Common myeloid progenitor, CD34-positive (primary cell): ENCODE measurements at places on chromosomes 12 and 14.

DNA sequence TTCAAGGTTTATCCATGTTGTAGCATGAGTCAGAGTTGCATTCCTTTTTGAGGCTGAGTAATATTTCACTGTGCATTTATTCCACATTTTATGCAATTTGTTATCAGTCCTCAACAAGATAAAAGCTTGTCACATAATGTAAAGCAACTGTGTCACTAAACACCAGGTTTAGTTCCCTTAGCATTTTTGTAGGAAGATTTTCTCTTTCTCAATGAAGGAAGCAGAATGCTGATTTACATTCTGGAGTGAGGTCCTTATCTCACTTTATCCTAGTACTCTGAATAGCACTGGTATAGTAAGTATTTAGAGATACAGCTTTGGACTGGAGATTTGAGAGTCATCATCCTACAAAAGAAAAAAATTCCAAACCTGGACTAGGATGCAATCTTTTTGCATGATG, 9.8 kb upstream of the EXD2 start:
- no peak for DNase-seq

GRCh38 chr14:81408595-81408994, 8.5 kb upstream of the STON2 start:
- DNase-seq = no peak

- peak; percentile 93 for DNase-seq
Observed at GRCh38 chr12:38771871-38772270, 133.5 kb downstream of the CPNE8 start.

DNA sequence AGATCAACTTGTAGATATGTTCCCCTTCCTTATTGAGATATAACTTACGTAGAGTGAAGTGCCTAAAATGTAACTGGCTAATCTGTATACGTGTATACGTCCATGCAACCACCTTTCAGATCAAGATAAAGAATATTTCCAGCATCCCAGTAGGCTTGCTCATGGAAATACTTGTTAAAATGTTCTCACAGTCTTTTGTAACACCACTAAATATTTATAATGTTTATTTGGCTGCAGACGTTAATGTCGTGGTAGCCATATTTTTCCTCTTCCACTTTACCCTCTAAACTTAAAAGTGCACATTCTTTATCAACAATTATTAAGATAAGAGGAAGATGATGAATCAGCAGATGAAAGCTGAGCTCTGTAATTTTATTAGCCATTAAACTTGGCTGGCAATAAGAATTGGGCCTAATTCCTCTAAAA, 447.4 kb downstream of the AEBP2 start:
- DNase-seq = no peak

GRCh38 chr14:58747181-58747580, 109.4 kb downstream of the DACT1 start:
- DNase-seq = peak; percentile 59

GRCh38 chr14:104220215-104221070, 82.1 kb downstream of the KIF26A start:
- no peak for DNase-seq

- no peak for DNase-seq
Observed at GRCh38 chr14:71262441-71262840, 355.2 kb downstream of the PCNX1 start.
